Naive thymus-derived CD4-positive, alpha-beta T cell (primary cell): ENCODE measurements at places on chromosomes 6 and 20.
A peak's percentile ranks its signal among the peaks of the same experiment; 100 is the strongest.

GRCh38 chr6:161265975-161266374 is 7.9 kb downstream of the AGPAT4 start:
- no peak for DNase-seq

- DNase-seq: no peak
These were observed 279.5 kb upstream of the CHD6 start for GRCh38 chr20:41897708-41898107.

- DNase-seq: no peak
These were observed 15.5 kb downstream of the CYP39A1 start for GRCh38 chr6:46637145-46637544.

GRCh38 chr6:127389706-127390105 is 46.3 kb upstream of the ECHDC1 start:
- no peak for DNase-seq

DNA sequence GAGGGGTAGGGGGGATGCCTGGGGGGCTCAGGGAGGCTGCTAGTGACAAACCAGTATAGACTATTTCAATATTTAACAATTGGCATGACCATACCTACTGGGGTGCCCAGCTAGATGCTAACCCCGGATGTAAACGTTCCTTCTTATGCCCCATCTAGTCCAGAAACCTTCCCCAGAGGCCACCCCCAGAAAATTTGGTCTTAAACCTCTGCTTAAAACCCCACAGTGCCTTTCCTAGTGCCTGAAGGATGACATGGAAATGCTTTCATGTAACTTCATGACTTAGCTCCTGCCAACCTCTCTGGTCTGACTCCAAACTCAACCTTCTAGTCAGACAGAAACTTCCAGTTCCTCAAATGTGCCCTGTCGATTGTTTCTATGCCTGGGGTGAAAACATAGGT is 52.0 kb downstream of the JPH2 start:
- DNase-seq: no peak

- DNase-seq: no peak
These were observed 769 bp upstream of the TRPC4AP start for GRCh38 chr20:35093267-35093884.

- peak; percentile 71 for DNase-seq
These were observed 2.5 kb downstream of the IP6K3 start for GRCh38 chr6:33744001-33744848.

- no peak for DNase-seq
These were observed 144.9 kb downstream of the SOX4 start for GRCh38 chr6:21738180-21739094.

DNA sequence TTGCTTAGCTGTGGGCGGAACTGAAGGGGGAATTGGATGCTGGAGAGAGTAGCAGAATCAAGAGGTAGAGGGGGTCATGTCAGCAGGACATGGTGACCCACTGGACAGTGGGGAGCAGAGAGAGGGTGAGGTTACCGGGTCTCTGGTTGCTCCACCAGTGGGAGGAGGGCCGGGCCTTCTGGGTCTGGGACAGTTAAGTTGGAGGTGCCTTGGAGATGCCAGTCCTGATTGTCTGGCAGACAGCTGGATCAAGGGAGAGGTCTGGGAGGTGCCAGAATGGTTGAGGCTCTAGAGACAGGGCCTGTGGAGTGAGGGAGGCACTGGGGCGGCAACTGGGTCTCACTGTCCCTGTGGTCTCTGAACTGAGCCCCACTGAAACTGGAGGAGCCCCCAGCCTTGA is 24.6 kb downstream of the MANBAL start:
- DNase-seq: no peak

DNA sequence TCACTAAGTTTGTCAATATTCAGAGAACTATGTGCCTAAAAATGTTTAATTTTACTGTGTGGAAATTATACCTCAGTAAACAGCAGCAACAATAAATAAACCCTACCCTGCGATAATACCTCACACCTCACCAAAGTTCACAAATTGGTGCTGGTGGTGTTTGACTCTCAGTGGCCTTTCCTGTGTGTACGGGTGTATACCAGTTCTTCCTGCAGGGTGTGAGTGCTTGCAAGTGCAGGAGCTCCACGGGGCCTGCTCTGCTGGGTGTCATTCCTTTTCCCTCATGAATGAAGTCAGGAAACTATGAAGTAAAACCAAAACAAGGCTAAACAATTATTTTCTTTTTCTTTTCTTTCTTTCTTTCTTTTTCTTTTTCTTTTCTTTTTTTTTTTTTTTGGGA is 4.1 kb upstream of the ENPP5 start:
- DNase-seq: no peak

- no peak for DNase-seq
These were observed 189.1 kb downstream of the TBX18 start for GRCh38 chr6:84575264-84575663.

DNA sequence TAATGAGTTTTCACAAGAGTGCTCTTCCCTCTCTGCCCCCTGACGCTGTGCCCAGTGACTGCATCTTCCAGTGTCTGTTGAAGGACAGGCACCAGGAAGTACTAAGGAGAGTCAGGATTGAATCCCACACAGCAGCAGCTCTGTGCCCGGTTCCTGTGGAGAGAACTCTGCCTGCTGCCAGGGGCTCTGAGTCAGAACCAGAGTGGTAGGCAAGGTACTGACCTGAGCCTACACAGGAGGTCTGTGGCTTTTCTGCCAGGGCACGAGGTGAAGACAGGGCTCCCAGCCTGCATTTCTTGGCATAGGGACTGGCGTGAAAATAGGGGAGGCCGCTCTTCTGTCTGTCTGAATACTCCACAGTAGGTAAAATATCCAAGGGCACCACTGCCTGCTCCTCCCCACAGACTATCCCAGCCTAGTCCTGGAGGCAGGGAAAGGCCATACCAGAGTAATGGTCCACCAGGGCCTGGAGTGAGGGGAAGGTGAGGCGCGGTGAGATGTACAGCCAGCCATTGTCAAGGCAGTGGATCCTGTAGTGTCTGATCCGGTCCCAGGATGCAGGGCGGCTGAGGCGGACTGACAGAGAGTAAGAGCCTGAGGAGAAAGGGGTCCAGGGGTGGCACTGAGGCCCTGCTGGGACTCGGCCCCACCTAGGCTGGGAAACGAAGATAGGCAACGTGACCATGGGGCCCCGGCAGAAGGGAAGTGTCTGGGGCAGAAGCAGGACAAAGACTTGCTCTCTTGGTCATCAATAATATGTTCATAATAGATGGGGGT is 9.4 kb downstream of the RAB5IF start:
- no peak for DNase-seq

DNA sequence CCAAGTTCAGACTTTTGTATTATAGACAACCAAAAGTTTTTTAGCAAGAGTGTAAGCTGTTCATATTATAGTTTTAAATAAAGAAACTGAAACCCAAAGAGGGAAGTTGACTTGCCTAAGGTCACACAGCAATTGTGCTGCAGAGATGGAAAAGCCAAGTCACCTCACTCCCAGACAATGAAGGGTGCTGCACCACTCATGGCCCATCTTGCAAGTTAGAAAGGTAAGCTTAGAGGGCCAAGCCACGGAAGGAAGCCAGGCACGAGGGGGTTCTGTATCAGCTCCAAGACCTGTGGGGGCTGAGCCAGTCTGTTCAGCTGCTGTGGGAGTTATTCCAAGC is 860 bp downstream of the DEFB124 start:
- no peak for DNase-seq

- DNase-seq: no peak
These were observed 8.0 kb downstream of the NKX2-4 start for GRCh38 chr20:21389368-21389767.

- no peak for DNase-seq
These were observed 733.3 kb downstream of the HACE1 start for GRCh38 chr6:104126315-104127005.

DNA sequence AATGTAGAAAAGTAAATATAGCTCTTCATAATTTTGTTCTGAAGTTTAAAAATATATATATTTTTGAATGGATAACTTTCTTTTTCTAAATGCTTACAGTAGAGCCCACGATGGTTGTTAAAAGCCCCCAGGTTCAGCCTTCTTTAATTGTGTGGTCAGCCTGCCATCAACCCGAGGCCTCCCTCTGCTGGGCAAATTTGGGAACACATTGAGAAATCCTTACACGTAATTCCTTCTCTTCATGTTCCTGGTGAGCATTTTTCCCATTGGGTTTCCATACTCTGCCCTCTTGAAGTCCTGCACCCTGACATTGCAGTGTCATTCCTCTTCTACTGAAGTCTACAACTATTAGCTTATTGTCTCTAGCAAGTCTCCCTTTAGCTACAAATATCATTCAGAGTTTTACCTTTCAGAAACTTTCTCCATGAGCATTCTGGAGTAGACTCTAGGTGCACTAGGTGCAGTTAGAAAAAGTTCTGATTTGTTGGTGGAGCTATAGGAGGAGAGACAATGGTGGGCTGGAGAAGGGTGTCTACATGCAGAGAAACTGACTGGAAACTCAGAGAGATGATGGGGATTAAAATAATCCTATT is 40.6 kb downstream of the TRIM38 start:
- DNase-seq: peak; percentile 34

- peak; percentile 40 for DNase-seq
These were observed 8.0 kb downstream of the MYLIP start for GRCh38 chr6:16136621-16137450.

- DNase-seq: no peak
These were observed 4.1 kb downstream of the TMEM239 start for GRCh38 chr20:2820084-2820895.

GRCh38 chr6:118263921-118264486 is 284.1 kb upstream of the PLN start:
- no peak for DNase-seq

DNA sequence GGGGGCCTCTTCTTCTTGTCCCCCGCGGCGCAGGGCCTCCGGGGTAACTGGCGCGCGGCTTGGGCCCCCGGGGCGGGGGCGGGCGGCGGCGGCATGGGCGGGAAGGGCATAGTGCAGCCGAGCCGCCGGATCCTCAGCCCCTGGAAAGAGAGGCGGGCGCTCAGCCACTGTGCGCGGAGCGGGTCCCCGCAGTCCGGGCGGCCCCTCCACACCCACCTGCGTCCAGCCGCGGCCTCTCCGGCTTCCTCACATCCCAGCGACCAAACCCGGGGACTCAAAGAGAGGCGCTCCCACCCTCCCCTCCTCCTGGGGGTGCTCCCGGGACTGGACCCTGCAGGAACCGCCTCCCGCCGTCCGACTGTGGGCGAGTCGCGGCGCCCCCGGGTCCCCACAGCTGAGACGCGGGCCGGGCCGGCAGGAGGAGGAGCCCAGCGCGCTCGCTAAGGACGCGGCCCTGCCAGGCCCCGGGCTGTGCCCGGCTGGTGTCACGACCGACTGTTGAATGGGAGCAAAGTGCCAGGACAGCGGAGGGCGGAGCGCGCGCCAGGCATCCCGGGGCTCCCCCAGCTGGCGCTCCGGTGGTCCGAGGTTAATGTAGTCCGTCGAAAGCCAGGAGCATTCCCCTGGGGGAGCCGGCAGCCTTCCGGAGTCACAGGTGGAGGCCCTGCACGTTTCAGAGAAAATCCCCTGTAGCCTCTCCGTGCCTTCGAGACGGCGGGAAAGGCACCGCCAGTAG is at the start of gene PRR18:
Gene PRR18 (minus strand): TSS at position 360 of the 736 bp plus-strand sequence. CDS start 250 bp downstream, at position 110.
- peak; percentile 14 for DNase-seq

GRCh38 chr20:59565768-59566461 is 38.4 kb upstream of the PHACTR3 start:
- no peak for DNase-seq

GRCh38 chr20:45392733-45393132 is 14.6 kb upstream of the TP53TG5 start:
- no peak for DNase-seq

DNA sequence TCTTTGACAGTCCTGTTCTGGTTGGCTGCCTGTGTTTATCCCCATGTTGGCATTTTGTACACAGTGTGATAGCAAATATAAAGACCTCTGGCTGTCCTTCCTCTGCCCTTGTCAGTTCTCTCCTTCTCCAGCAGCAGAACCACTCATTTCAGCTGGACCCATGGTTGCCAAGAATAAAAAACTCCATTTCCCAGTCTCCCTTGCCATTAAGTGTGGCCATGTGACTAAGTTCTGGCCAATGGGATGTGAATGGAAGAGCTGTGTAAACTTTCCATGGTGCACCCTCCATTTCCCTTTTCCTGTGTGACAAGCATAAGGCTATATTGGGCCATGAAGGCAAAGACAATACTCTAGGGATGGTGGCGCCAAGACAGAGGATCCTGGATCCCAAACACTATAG is 78.4 kb upstream of the TBC1D7 start:
- DNase-seq: no peak
